Left renal cortex interstitium (tissue), 4 donors: ENCODE measurements at places on chromosomes 2 and 18. TPM values are rescaled to one million over a fixed set of nuclear protein-coding genes. Genes with fewer than 3 reads are reported as not detected.

- DNase-seq, result no peak
Observed at GRCh38 chr2:23745726-23746105, 181.2 kb downstream of the ATAD2B start.

DNA sequence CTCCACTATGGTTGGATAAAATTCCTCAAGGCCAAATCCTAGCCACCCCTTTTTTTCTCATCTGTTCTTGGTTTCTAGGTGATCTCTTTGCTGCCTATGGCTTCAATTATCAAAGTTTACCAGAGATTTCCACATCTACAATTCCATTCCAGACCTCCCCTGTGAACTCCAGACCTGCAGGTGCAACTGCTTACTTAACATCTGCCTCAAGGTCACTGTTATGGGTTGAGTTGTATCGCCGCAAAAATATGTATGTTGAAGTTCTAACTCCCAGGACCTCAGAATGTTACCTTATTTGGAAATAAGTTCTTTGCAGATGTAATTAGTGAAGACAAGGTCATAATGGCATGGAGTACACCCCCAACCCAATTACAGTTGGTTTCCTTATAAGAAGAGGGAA, 60.4 kb upstream of the SOS1 start:
- no peak for DNase-seq

- DNase-seq, result no peak
Observed at GRCh38 chr2:102264952-102265351, 46.4 kb upstream of the IL1RL1 start.

GRCh38 chr18:42475157-42475556, 520.1 kb downstream of the PIK3C3 start:
- no peak for DNase-seq

DNA sequence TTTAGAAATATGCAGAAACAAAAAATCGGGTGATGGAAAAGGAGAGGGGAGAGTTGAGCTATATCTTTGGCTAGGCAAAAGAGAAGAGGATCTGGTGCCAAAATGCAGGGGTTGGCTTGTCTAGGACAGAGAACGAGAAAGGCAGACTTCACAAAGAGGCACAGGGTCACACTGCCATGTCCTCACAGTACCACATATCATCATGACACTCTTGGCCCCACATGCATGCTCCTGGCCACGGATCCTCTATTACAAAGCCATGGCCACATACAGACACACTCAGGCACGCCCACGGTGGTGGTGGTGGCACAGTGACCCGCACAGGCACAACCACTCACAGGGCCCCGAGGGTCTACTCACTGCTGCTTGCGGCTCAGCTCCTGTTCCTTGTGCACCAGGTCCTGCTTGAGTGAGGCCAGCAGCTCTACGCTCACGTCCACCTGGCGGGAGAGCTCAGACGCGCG, 15.9 kb downstream of the FBXO41 start:
- no peak for DNase-seq

DNA sequence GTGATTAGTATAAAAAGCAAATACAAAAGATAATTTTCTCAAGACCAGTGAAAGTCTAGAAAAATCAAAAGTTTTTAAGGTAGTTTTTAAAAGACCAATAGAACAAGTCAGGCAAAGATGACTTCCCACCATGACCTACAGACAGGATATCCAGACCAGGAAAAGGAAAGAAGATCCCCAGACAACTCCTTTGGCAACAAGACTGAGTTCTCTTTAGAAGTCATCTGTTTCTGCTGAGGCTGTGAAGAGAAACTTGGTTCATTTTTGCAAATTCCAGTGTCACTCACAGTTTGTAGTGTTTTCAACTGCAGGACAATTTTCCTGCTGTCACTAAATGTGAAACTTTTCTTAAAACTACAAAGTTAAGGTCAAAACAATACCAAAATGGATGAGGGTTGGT, 240.9 kb upstream of the SIX2 start:
- no peak for DNase-seq

Gene ANKRD30B
- 0.14 TPM for polyA plus RNA-seq

Gene RGPD4
- polyA plus RNA-seq, result 0.06 TPM
